ENCODE measurements at places on chromosomes 1 and 21.

GRCh38 chr1:25727635-25728286, 72.2 kb upstream of the SELENON start:
- no peak for DNase-seq

DNA sequence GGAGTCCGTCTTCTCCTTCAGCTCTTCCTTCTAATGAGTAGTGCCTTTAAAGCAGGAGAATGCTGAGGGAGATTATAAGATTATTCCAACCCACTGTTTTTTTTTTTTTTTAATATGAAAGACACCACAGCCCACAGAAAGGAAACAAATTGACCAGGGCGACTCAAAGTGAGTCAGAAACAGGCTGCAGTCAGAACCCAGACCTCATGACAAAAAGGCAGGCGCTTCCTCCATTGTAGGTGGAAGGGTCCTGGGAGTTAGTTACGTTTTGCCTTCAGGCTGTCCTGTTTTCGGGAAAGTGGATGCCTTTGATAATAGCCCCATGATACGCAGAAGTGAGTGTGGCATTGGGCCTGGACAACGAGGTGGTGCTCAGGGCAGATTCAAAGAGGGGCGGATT, 21.0 kb downstream of the PLXNA2 start:
- DNase-seq: no peak

DNA sequence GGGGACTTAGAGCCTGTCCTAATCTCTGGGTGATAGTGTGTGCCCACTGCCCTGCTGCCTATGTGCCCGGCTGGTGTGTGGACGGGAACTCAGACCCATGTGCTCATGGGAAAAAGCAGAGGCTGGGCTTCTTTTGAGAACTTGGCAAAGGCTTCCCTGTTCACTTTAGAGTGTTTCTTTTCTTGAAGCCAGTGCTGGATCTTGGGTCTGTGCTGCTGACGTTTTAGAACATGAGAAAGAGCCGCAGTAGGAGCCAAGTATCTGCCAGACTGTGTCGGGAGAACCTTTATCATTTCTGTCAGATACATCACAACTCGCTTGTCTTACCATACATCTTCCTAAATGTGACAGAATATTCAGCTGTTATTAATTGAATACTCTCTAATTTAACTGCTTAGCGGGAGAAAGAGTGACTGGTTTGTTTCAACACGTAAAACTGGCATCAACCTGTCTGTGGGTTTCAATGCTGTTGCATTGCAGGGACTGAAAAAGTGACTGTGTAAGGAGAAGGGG, 195.2 kb downstream of the PBX1 start:
- DNase-seq: no peak

DNA sequence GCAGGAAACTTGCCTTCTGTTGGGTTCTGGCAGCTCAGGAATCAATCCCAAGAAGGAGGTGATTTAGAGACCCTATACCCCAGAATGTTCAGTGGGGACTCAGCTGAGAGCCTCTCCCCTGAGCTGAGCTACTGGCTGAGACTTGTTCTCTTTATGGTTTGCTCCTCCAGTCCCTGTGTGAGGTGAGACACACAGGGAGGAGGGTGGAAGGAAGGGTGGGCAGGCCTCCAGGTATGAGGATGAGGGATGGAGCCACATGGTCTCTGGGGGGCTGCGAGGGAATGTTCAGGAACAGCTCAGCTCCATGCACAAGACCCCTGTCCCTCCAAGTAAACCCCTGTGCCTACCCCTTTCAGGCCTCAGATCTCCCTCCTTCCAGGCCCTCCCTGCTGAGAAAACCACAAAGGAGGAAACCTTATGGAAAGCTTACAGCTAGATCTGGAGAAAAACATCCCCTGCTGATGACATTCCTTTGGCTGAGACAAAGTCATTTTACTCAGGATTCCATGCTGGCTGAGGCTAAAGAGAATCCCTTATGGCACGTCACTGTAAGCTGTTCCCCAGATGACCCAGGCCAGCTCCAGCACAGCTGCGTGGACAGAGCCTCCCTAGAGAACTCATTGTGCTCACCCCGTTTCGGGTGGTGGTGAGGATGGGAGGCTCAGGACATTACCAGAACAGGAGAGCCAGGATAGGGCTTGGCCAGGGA, 91.5 kb upstream of the IPO9 start:
- DNase-seq: no peak

DNA sequence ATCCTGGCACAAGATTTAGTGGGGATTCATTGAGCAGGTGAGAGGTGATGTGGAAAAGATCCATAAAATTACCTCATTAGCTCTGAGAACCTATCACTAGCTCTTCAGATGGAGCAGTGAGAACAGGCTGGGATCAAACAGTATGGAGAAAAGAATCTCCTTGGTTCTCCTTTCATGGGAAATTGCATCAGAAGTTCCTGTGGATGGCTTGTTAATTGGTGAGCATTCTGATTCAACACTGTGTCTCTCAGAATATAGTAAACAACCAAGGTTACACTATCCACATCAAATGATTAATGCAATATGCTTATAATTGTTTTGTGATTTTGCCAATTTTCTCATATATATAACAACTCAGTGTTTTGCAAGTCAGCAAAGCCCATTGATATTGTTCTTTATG, 8.3 kb upstream of the CD55 start:
- DNase-seq: no peak

- no peak for DNase-seq
Observed at GRCh38 chr1:204923201-204923600, 52.5 kb downstream of the NFASC start.

DNA sequence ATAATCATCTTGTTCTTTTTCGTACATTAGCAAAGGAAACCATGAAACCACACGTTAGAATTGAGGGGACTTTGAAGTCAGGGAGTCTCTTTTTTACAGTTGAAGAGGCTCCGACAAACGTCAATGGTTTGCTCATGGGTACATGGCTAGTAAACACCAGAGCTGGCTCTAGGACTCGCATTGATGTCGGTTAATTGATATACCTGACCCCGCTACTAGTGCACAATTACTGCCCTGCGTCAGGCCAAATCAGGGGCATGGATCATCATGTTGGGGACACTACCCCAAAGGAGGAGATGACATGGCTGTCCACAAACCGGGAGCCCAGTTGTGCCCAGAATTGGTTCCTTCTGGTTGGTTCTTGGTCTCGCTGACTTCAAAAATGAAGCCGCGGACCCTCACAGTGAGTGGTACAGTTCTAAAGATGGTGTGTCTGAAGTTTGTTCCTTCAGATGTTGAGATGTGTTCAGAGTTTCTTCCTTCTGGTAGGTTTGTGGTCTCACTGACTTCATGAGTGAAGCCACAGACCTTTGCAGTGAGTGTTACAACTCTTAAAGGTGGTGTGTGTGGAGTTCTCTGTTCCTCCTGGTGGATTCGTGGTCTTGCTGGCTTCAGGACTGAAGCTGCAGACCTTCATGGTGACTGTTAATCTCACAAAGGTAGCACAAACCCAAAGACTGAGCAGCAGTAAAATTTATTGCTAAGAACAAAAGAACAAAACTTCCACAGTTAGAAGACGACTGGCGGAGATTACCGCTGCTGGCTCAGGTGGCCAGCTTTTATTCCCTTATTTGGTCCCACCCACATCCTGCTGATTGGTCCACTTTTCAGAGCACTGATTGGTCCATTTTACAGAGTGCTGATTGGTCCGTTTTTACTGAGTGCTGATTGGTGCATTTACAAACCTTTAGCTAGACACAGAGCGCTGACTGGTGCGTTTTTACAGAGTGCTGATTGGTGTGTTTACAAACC, 126.9 kb upstream of the ERRFI1 start:
- DNase-seq: peak; percentile 14

DNA sequence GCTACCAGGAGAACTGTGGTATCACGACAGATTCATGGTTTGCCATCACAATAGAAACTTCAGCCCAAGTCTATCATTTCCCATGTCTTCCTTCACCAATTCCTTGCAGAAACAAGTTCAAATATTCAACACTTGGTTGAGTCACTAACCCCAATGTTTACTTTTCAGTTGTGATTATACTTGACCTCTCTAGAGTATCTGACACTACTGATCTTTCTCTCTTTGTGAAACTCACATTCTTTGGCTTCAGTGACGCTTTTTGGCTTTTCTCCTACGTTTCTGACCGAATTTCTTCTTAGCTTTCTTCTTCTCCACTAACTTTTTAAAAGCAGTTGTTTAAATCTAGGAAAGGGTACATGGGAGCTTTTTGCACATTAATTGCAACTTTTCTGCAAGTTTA, 48.8 kb upstream of the HMGB4 start:
- DNase-seq: no peak

DNA sequence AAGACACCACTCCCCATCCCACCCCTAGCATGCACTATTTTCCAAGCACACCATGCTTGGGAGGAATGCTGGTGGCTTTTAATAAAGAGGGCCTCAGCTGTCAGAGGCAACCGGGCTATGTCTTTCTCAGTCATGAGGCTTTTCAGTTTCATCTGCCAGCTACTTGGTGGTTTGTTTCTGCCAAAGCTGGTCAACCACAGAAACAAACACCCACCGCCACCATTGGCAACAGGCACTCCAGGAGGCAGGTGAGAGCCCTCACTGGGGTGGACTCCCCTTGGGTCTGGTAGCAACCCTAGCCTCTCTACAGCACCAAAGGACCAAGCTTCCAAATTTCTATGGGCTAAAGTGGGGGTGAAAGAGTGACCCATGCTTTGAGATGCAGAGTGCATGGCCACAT, 54.3 kb upstream of the CD1D start:
- no peak for DNase-seq

- DNase-seq: no peak
Observed at GRCh38 chr1:20936621-20937020, 149.5 kb upstream of the HP1BP3 start.

- no peak for DNase-seq
Observed at GRCh38 chr21:38268864-38269575, 12.2 kb downstream of the KCNJ15 start.

DNA sequence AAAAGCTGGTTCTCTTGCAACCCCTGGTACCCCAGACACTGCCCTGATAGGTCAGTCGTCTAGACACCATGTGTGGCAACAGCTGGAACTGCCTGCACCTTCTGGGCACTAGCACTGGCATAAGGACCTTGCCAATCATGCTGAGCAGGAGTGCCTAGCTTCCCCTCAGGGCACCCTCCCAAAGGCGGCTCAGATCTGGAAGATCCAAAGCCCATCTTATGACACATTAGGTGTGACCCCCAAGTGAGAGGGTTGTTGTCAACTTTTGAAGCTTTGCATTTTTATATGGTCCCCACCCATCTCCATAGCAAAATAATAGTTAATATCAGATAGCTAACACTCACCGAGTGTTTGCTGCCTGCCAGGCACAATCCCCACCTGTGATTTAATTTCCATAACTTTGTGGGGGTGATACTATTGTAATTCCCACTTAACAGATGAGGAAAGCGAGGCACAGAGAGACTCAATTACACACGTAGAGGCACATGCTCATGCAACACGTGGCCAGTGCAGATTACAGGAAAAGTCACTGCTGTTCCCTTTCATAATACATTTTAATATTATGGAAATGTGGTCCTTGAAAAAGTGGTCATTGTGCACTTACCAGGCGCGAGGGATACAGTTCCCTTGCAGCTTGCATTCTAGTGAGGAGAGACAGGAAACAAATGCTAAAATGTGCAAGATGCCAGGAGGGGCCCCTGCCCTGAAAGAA, 25.8 kb downstream of the EXOC8 start:
- DNase-seq: no peak

DNA sequence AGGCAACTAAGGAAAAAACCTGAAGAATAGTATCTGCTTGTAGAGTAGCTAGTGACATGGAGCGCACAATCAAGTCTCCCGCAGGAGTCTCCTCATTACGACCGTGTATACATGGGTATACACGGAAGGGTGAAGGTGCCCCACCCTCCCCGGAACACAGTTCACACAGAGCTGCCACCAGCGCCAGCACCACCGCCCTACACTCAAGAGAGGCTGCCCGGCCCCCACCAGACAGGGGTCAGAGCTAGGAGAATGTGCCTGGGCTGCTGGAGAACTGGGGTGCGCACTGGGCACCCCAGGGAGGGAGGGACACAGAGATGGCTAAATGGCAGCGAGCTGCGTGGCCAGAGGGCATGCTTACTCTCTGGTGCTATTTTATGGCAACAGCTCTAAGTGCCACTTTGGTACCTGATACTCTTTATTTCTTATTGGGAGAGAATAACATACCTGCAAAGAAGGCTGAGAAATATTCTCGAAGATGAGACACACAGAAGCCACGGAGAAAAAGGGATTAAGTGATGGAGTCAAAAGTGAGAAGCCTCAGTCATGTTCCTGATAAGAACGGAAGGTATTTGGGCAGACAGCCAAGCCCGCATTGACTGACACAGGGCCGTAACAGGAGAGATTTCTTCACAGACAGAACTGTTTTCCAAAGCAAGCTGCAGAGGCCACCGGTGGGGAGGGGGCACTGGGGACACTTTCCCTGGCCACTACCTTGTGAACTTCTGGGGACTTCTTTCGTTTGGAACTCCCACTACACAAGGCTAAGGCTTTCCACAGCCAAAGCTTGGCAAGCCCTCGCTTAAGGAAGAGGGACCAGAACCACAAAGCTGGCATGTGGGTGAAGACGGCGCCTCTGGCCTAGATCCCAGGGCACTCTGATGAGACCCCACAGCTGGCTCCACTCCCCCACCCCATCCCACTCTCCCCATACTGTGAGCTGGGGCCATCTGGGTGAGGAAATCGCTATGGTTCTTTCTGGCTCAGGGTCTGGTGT, 108.0 kb downstream of the PGBD5 start:
- no peak for DNase-seq

- no peak for DNase-seq
Observed at GRCh38 chr1:199204231-199204630, 565.4 kb downstream of the PTPRC start.

- DNase-seq: no peak
Observed at GRCh38 chr1:247408100-247408499, 7.9 kb upstream of the NLRP3 start.

DNA sequence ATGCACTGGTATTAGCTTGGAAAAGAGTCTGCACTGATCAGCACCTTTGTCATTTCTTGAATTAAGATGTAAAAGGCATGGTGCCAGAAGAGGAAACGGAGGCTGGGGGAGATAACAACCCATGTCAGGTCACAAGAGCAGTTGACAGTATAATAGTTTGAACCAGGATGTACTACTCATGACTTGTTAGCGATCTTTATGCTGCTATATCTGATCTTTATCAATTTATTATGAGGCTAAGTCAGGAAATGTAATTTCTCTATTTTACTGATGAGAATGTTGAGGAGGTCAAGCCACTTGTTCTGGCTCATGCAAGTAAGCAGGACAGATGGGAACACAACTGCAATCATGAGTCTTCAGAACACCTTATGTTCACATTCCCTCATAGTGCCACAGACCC, 41.4 kb downstream of the RGS5 start:
- no peak for DNase-seq
